ENCODE measurements at places on chromosomes 6 and 20.

DNA sequence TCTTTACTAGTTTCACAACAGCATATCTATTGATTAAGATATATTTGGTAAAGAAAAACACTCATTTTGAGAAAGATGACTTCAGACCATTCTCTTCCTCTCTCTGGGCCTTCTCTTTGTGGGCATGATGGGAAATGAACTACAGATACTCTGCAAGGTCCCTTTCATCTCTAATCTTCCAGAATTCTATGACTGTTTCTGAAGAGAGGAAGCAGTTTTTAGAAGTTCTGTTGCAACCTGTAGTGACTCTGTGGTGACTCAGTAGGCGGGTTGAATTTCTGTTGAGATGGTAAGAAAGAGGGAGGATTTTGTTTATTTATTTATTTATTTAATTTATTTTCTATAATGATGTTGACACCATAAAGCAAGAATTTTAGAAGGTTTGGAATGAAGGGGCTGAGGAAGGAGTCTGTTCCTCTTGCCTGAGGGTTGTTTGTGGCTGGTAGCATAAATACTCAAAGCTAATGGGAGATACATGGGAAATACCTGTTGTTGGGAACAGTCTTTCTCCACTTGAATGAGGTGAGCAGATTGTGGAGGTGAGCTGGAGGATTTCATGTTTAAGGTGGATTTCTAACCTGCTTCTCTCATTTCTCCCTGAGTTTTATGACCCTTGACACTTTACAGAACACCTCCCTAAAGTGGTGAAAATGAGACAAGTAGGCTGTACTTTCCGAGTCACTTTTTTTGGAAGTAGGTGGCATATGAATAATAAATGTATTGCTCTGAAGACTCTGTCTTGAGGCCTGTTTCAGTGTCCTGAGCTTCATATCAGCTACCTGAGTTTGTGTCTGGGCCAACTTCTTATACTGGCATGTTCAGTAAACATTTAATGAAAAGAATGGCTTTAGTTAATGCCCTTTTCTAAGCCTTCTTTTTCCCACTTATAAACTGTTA lies 15.0 kb downstream of the ACSS2 start:
- peak; percentile 80 for DNase-seq

GRCh38 chr6:84674395-84674794 lies 90.0 kb downstream of the TBX18 start:
- no peak for DNase-seq

- no peak for DNase-seq
These were observed 521 bp upstream of the RAD21L1 start for GRCh38 chr20:1225263-1225782.

DNA sequence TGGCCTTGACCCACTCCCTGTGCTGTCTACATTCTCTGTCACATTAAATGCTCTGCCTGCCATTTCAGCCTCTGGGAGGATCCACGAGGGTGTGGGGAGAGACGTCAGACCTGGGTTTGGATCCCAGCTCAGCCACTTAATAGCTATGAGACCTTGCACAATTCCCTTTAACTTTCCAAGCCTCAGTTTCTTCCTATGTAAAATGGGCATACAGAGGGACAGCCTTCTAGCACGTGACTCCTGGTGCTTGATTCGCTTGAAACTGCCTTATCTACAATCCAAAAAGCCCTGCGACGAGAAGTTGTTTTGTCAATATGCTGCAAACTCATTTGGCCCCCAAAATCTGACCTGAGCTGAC lies 40.0 kb downstream of the TOX2 start:
- no peak for DNase-seq

DNA sequence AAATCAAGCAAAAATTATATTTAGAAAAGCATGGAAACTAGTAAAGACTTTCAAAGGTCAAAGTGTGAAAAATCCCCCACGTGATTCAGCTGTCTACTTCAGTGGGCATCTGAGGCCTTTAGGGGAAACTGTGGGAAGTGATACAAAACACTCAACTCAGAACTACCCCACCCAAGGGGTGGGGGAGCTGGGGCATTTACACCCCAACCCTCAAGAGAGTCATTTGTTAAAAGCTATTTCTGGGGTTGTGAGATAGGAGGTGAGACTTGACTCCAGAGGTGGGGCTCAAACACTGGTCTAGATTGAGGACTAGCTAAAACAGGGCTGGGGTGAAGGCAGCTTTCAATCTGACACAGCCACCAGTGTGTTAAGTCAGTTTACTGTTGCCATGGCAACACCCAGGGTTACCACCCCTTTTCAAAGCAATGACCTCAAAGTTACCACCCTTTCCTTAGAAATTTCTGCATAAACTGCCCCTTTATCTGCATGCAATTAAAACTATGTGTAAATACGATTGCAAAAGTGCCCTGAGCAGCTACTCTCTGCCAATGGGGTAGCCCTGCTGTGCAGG lies 9.9 kb upstream of the GTSF1L start:
- DNase-seq: no peak
